Stimulated activated CD4-positive, alpha-beta T cell treated with anti-CD3 and anti-CD28 coated beads, Interleukin-1b, Interleukin-23, amount 100 ng/mL, for 1 hour (primary cell): ENCODE measurements at places on chromosomes 4 and X.

- DNase-seq: no peak
Measured at GRCh38 chr4:6560416-6561172, 14.4 kb upstream of the MAN2B2 start.

- no peak for DNase-seq
Measured at GRCh38 chr4:100189820-100190642, at the start of gene DDIT4L. Gene DDIT4L, minus strand, starts transcription at chr4:100190468. Its CDS starts 485 bp downstream, at chr4:100189983.

DNA sequence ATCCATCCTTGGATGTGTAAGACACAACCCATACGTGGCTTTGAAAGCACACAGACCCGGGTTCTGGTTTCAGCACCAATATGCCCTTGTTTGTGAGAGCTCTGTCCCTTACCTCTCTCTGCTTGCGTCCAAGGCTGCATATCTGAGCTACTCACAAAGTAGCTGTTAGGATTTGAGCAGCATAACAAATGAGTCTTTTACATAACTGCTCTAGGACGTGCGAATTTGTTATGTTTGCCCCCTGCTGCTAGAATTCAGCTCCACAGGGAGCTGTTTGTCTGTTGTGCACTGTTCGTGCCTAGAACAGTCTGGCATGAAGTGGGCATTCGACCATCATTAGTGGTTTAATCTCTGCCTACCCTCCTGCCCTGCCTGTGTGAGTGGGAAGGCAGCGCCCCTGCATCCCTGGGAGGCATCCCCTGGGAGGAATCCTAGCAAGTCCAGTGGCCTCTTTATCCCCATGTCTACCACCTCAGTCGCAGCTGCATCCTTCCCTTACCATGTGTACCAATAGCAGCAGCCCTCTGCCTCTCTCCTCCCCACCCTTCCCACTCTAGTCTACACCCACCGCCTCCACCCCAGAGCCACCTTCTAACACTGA is 42.1 kb downstream of the SLC2A9 start:
- no peak for DNase-seq

DNA sequence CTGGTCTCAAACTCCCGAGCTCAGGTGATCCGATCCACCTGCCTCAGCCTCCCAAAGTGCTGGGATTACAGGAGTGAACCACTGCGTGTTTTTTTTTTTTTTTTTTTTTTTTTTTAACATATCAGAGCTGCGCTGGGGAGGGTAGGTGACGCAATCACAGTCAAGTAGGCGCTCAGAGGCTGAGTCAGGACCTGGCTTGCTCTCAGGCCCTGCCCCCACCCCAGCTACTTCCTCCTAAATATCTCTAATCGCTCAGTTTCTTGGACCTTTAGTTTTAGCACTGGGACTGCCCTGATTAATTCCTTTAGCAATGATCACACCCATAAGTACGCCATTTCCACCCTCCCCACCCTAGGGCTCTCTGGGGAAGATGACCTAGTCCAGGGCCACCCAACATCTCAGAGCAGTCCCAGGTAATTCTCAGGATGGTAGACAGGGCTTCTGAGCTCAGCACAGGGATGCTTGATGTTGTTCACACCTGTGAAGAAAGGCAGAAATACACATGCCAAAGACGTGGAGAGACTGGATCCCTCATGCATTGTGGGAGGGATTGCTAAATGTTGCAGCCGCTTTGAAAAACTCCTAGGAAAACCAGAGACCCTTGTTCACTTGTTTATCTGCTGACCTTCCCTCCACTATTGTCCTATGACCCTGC is 50.2 kb downstream of the DDX3X start:
- DNase-seq: peak; percentile 24

DNA sequence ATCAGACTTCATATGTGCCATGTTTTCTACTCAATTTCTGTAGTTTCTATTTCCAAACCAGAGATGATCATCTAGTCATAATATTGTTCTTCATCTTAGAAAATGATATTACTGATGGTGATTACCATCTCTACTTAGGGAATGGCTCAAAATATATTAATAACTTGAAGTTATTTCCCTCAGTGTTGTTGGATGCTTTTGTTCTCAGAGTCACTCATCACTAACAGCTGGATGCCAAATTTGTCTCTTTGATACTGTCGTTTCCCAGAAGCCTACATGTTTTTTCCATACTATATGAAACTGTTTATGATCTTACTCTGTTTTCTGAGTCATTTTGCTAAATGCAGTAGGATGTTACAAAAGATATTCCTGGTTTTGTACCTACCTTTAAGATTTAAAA is 8.9 kb downstream of the PGAM4 start:
- no peak for DNase-seq

- no peak for DNase-seq
Measured at GRCh38 chr4:152364883-152365282, 171.0 kb downstream of the FBXW7 start.

DNA sequence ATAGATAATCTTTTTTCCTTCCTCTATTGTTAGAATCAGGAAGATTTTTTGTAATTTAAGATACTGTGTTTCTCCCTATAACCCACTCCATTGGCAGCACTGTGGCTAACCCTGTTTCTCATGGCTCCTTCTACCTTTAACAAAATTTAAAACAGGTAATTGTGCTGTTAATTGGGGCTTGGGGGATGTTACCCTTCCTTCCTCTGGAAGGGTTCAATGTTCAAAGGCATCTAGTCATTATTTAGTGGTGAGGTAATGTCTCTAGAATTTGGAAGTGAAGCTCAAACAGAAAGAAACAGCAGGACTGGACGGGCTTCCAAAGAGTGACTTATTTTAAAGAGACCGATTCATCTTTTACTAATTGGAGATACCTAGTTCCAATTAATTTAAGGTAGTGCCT is 166.4 kb downstream of the TRIML1 start:
- DNase-seq: no peak

- no peak for DNase-seq
Measured at GRCh38 chr4:139674875-139675550, 9.4 kb downstream of the MGST2 start.
